ENCODE measurements at places on chromosomes 6 and 20. TPM values are rescaled to one million over a fixed set of nuclear protein-coding genes. Genes with fewer than 3 reads are reported as not detected.

Gene RIMS4
- not detected for total RNA-seq

Gene IP6K3
- not detected for total RNA-seq

Gene BPIFB2
- not detected for total RNA-seq

Gene HNF4A
- not detected for total RNA-seq

Gene FAM8A1
- total RNA-seq: 11.6 TPM

Gene LAMP5
- total RNA-seq: not detected

Gene TFAP2B
- not detected for total RNA-seq

Gene HTR1B
- total RNA-seq: not detected

Gene ZNF335
- total RNA-seq: 34.9 TPM

Gene PEDS1
- 25.2 TPM for total RNA-seq

Gene DACT2
- total RNA-seq: not detected

Gene HLA-A
- 1,764 TPM for total RNA-seq

Gene FHL5
- total RNA-seq: not detected

Gene PRSS16
- 0.65 TPM for total RNA-seq

Measured in activated naive CD4-positive, alpha-beta T cell treated with anti-CD3 and anti-CD28 coated beads, Interleukin-2, amount 10 ng/mL, durations not matched to agents 5 hours and 36 hours (primary cell).